ENCODE measurements at places on chromosomes 4 and X.

DNA sequence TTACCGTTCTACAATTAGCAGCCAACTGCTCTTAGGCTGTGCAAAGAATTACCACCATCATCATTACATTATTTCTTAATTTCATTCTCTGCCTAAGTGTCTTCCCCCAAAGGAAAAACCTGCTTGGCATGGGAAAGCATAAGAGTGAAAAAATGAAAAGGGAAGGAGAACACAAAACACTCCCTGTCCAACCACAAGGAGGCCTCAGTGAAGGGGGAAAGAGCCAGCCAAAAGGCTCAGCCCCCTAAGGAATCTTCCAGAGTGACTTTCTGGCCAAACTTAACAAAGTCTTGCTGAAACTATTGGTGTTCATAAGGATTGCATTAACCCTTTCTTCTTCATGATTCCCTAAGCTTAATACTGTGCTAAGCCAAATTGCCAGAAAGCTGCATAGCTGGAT lies 287.4 kb downstream of the SMARCA1 start:
- DNase-seq, result no peak

DNA sequence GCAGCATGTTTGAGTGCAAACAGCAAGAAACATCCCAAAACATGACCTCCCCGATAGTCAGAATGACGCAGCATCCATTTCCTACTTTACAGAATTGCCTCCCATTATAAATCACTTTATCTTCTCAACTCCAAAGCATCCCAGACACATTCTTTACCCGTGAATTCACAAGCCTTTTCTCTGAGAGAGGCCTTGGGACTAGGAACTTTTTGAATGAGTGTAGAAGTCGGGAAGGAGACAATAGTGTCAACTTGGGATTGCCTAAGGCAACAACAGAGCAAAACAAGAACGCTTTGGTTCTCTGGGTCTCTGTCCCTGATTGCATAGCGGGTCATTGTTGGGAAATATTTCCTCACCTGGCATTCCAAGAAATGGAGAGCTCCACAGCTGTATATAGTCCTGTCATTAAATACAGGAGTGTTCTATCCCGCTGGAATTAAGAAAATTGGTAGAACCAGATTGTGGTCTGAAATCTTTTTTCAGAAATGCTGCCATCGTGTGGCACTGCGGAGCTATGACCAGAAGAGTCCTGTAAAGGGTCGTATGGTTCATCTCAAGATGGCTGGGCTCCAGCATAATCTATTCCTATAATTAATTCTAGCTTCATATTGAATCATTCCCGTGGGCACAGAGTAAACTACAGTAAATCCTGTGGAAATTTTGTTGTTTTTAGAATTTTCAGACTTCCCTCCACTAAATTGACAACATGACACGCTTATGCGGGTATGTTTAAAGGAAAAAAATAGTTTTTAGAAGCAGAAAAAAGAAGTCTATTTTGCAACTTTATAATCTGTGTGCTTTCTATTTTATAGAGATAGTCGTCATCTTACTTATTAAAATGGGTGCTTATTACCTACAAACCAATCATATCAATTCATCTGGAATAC lies 2.0 kb upstream of the SPP1 start:
- DNase-seq, result peak; percentile 3

GRCh38 chr4:47852136-47852535 lies 14.3 kb upstream of the CORIN start:
- DNase-seq, result no peak

GRCh38 chr4:183700407-183700806 lies 41.3 kb downstream of the TRAPPC11 start:
- peak; percentile 73 for DNase-seq

GRCh38 chr4:7326693-7327340 lies 107.9 kb downstream of the PSAPL1 start:
- no peak for DNase-seq

GRCh38 chr4:170391066-170391740 lies 301.4 kb upstream of the AADAT start:
- no peak for DNase-seq
